Chondrocyte (in vitro differentiated cells): ENCODE measurements at places on chromosomes 5 and 9.

- peak overlapping the region; percentile 71 for H3K27ac ChIP-seq
- DNase-seq: no peak
- peaks cover 30% of the 10 kb centered on the region for H3K4me1 ChIP-seq
- no peaks in the 10 kb centered on the region for H3K36me3 ChIP-seq
- no peaks in the 10 kb centered on the region for H3K27me3 ChIP-seq
These were observed 68.2 kb upstream of the RAD23B start for GRCh38 chr9:107214915-107215314.

DNA sequence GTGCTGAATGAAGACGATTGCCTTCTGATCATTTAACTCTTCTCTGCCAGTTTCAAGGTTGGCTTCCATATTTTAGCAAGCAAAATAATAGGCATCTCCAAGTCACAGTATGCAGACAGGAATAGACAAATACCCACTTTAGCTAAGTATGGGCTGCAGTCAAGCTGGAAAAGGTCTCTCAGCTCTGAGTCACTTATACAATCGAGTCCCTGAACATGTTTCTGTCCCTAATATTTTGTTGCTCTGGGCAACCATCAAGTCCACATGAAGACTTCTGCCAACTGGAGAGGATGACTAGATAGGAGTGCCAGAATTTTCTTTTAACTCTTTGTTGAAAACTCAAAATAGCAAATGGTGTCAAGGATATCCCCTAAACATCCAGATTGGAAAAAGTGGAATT lies 575.3 kb downstream of the RAB3C start:
- H3K27ac ChIP-seq: no peak overlapping the region
- no peak overlapping the region for H3K4me3 ChIP-seq
- no peaks in the 10 kb centered on the region for H3K27me3 ChIP-seq
- DNase-seq: no peak
- peaks cover 3% of the 10 kb centered on the region for H3K4me1 ChIP-seq

DNA sequence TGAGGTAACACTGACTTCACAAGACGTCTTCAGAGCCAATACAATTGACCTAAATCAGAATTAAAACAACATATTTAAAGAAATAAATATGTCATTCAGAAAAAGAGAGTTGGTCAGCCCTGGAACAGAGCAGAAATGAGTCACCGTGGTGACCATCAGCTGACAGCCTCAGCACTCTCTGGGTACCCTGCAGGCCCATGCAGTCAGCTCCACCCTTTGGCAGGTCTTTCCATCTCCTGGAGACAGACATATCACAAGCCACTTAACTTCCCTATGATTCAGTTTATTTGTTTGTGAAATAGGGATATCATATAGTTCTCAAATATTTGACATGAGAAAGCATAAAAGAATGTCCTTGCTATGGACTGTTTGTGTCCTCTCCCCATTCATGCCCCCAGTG lies 151.6 kb upstream of the MEF2C start:
- H3K27ac ChIP-seq: peak overlapping the region; percentile 20
- no peak overlapping the region for H3K4me3 ChIP-seq
- H3K4me1 ChIP-seq: peaks cover 8% of the 10 kb centered on the region
- H3K36me3 ChIP-seq: no peaks in the 10 kb centered on the region
- no peaks in the 10 kb centered on the region for H3K27me3 ChIP-seq
- no peak for DNase-seq

DNA sequence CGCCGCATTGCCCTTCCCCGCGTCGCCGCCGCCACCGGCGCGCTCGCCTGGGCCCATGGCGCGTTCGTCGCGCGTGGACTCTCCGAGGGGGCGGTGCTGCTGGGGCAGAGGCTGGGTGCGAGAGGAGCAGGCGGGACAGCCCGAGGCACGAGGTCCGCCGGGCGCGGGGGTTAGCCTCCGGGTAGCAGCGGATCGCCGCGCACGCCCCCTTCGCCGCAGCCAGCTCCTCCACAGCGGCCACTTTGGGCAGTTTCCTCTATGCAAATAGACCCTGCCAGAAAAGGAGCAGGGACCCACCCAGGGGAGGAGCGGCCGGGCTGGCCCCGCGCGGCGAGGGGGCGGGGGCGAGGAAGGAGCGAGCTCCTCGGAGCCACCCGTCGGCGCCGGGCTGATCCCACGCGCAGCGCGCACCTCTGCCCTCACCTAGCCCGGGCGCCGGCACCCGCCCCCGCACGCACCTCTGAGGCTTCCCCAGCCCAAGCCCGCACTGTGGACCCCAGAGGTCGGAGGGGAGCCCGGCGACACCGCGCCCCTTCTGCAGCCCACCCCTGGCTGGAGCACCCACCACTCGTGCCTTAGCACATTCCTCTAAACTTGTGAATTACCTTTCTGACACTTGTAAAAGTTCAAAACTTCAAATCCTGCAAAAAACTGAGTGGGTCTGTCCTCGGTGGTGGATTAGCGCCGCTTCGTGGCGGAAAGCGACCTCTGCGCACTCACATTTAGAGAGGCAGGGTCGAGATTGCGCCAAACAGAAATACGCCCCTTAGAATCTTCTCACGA lies at the start of gene COL23A1:
TSS of gene COL23A1 (minus strand) at position 253 of the 783 bp plus-strand sequence.
- peaks cover 10% of the 10 kb centered on the region for H3K36me3 ChIP-seq
- H3K27me3 ChIP-seq: peaks cover 27% of the 10 kb centered on the region
- no peak within 1 kb of the TSS for H3K27ac ChIP-seq
- H3K4me1 ChIP-seq: peaks cover 10% of the 10 kb centered on the region
- H3K4me3 ChIP-seq: peak within 1 kb of the TSS; percentile 65

GRCh38 chr9:36221667-36222066 lies 30.9 kb downstream of the CLTA start:
- no peaks in the 10 kb centered on the region for H3K27me3 ChIP-seq
- H3K4me3 ChIP-seq: no peak overlapping the region
- no peak for DNase-seq
- H3K27ac ChIP-seq: no peak overlapping the region
- H3K36me3 ChIP-seq: peaks cover 44% of the 10 kb centered on the region
- peaks cover 10% of the 10 kb centered on the region for H3K4me1 ChIP-seq

GRCh38 chr9:133505186-133505830 lies 19.5 kb downstream of the MYMK start:
- no peak overlapping the region for H3K27ac ChIP-seq
- peaks cover 2% of the 10 kb centered on the region for H3K27me3 ChIP-seq

DNA sequence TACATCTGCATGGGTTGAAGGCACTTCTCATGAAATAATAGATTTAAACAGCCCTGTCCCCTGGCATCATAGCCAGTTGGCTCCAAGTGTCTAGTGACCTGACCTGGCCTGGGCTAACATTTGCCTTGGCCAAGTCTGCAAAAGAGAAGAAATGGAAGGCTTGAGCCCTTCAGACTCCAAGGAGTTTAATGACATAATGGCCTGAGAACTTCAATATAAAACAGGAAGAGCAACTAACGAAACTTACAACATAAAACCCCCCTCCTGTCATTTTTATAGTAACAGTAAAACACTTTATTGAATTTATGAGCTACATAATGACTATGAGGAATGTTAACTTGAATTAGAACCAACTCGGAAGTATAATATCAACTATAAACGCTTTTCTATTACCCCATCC lies 218.8 kb upstream of the TBCA start:
- H3K4me1 ChIP-seq: peaks cover 23% of the 10 kb centered on the region
- H3K4me3 ChIP-seq: no peak overlapping the region
- H3K27ac ChIP-seq: no peak overlapping the region
- no peak for DNase-seq
- no peaks in the 10 kb centered on the region for H3K27me3 ChIP-seq

GRCh38 chr5:1728846-1729245 lies 70.8 kb downstream of the MRPL36 start:
- peak; percentile 89 for DNase-seq
- H3K4me3 ChIP-seq: no peak overlapping the region
- no peaks in the 10 kb centered on the region for H3K4me1 ChIP-seq
- H3K36me3 ChIP-seq: no peaks in the 10 kb centered on the region
- peaks cover 10% of the 10 kb centered on the region for H3K27me3 ChIP-seq

GRCh38 chr5:77087484-77088261 lies 588 bp upstream of the ZBED3 start:
- DNase-seq: no peak
- peak overlapping the region; percentile 89 for H3K4me3 ChIP-seq
- peak overlapping the region; percentile 99 for H3K27ac ChIP-seq
- peaks cover 33% of the 10 kb centered on the region for H3K4me1 ChIP-seq
- H3K27me3 ChIP-seq: no peaks in the 10 kb centered on the region

DNA sequence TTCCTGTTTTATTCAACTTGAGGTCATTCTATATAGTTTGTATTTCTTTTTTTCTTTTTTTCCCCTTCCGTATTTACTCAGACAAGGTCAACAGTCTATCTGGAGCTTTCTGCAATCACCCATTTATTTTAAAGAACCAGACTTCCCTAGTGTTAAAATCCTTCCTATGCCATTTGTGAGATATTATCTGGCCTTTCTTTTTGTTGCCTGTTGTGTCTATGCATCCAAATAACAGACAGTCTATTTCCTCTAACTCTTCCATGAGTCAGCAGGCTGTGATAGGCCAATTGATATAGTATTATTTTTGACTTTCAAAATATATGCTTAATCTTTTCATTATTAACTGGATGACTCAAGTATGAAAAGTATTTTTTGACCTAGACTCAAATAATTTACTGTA lies 291.2 kb upstream of the PTPRD start:
- H3K4me1 ChIP-seq: no peaks in the 10 kb centered on the region
- no peaks in the 10 kb centered on the region for H3K27me3 ChIP-seq
- no peak overlapping the region for H3K27ac ChIP-seq

DNA sequence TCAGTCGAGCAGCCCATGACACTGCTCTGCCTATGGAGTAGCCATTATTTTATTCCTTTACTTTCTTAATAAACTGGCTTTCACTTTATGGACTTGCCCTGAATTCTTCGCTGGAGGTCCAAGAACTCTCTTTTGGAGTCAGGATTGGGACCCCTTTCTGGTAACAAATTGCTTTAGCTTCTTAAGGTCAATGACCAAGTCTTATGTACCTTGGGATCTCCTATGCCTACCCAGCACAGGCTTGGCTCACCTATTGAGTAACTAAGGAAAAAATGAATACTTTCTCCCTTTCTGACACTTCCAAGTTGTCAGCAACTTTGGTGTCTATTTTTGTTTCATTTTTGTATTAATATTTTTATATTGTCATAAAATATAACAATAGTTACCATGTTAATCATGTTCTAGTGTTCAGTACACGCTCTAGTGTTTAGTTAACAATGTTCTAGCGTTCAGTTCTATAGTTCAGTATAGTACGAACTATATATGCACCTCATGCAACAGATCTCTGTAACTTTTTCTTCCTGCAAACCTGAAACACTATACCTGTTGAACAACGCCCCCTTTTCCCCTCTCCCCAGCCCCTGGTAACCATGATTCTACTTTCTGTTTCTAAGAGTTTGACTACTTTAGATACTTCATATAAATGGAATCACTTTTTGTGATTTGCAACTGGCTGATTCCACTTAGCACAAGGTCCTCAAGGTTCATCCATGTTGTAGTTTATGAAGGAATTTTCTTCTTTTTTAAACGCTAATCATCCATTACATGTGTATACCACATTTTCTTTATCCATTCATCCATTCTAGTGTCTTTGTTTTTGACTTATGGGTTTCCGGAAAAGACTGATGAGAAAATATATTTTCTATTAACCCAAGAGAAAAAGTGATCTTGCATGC lies 1.8 kb upstream of the RHOBTB3 start:
- peaks cover 82% of the 10 kb centered on the region for H3K4me1 ChIP-seq
- H3K36me3 ChIP-seq: no peaks in the 10 kb centered on the region
- no peaks in the 10 kb centered on the region for H3K27me3 ChIP-seq
- peak overlapping the region; percentile 94 for H3K27ac ChIP-seq
- peak overlapping the region; percentile 78 for H3K4me3 ChIP-seq
- DNase-seq: no peak

- no peak for DNase-seq
- peaks cover 30% of the 10 kb centered on the region for H3K36me3 ChIP-seq
- no peak overlapping the region for H3K4me3 ChIP-seq
- no peak overlapping the region for H3K27ac ChIP-seq
These were observed 16.2 kb downstream of the SFXN1 start for GRCh38 chr5:175494264-175495183.

- H3K27ac ChIP-seq: peak overlapping the region; percentile 43
- H3K4me1 ChIP-seq: peaks cover 10% of the 10 kb centered on the region
- H3K27me3 ChIP-seq: no peaks in the 10 kb centered on the region
- DNase-seq: no peak
- peaks cover 12% of the 10 kb centered on the region for H3K36me3 ChIP-seq
These were observed 42.9 kb downstream of the GLRX start for GRCh38 chr5:95779611-95780010.

GRCh38 chr9:30944225-30944569 lies 1440.2 kb upstream of the ACO1 start:
- no peaks in the 10 kb centered on the region for H3K36me3 ChIP-seq
- DNase-seq: peak; percentile 34
- H3K4me1 ChIP-seq: no peaks in the 10 kb centered on the region
- no peak overlapping the region for H3K4me3 ChIP-seq
- H3K27me3 ChIP-seq: no peaks in the 10 kb centered on the region

GRCh38 chr5:122999947-123000563 lies 36.5 kb downstream of the PPIC start:
- H3K4me3 ChIP-seq: no peak overlapping the region
- H3K27me3 ChIP-seq: no peaks in the 10 kb centered on the region
- DNase-seq: no peak
- H3K4me1 ChIP-seq: no peaks in the 10 kb centered on the region
- H3K36me3 ChIP-seq: peaks cover 4% of the 10 kb centered on the region

DNA sequence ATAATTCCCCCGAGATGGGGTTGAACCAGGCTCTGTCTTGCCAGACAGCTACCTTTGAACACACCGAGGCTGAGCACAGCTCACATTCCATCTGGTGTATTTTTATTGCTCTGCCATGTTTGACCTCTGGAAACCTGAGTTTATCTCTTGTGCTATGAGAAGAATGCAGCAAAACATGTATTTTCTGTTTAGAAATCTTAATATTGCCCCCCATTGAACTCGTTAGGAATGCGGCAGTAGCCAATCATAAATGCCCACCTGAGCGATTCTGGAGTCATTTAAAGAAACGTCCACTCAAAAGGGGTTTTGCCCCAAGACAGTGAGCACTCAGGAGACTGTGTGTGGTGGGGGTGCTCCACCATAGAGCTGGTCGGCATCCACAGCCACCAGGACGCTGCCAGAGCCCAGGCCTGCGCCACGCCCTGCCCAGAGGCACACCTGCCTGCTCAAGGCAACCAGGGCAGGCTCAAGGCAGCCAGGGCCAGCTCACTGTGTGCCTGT lies 26.9 kb downstream of the FGD3 start:
- DNase-seq: no peak
- H3K27me3 ChIP-seq: peaks cover 20% of the 10 kb centered on the region
- no peaks in the 10 kb centered on the region for H3K4me1 ChIP-seq
- peaks cover 2% of the 10 kb centered on the region for H3K36me3 ChIP-seq
- H3K27ac ChIP-seq: no peak overlapping the region

DNA sequence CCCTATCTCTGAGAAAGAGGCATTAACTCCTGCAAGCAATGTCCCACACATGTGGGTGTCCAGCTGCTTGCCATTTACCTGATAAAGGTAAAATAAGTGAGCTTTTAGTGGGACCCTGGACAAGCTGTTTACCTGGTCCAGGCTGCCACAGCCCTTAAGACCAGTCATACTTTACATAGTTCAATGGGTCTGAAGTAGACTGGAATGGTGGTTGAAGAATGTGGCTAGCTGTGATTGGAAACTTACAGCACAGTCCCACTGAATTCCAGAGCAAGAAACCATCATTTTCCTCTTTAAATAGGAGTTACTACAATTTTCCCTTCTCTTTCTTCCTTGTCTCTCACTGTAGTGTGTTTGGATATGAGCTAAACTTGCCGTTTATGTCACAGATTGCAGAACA lies 60.6 kb downstream of the GGTA1 start:
- H3K4me1 ChIP-seq: no peaks in the 10 kb centered on the region
- no peak overlapping the region for H3K4me3 ChIP-seq
- peaks cover 45% of the 10 kb centered on the region for H3K27me3 ChIP-seq
- no peak for DNase-seq
- H3K27ac ChIP-seq: no peak overlapping the region

- no peaks in the 10 kb centered on the region for H3K27me3 ChIP-seq
- peaks cover 10% of the 10 kb centered on the region for H3K4me1 ChIP-seq
- no peak overlapping the region for H3K27ac ChIP-seq
- no peak for DNase-seq
- H3K36me3 ChIP-seq: no peaks in the 10 kb centered on the region
- no peak overlapping the region for H3K4me3 ChIP-seq
These were observed 612.9 kb upstream of the TLE4 start for GRCh38 chr9:78958892-78959291.
